WTC11 (cell line): ENCODE measurements at places on chromosomes 1 and 21. TPM values are rescaled to one million over a fixed set of nuclear protein-coding genes. Genes with fewer than 3 reads are reported as not detected.

GRCh38 chr21:39065917-39066316, 117.3 kb downstream of the PSMG1 start:
- H3K4me3 ChIP-seq, result no peak overlapping the region
- peaks cover 13% of the 10 kb centered on the region for H3K36me3 ChIP-seq
- no peak for DNase-seq
- H3K4me1 ChIP-seq, result no peaks in the 10 kb centered on the region
- no peaks in the 10 kb centered on the region; the same call in 1 of the 2 replicates for H3K27me3 ChIP-seq
- H3K27ac ChIP-seq, result no peak overlapping the region

DNA sequence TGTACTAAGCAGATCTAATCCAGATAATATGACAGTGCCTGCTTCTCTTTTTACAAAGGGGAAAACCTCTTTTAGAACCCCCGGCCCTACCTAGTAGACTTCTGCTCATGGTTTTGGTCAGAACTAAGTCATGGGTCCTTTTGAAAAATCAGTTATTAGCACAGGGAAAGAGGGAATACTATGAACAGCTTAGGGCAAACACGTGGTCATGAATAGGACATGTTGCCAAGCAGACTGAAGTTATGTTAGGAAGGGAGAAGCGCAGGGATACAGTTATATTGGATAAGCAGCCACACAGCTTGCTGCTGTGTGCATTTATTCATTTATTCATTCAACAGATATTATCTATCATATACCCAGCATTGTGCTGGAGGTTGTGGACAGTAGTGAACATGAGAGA, 25.3 kb upstream of the IGSF3 start:
- H3K27ac ChIP-seq, result no peak overlapping the region
- H3K27me3 ChIP-seq, result no peaks in the 10 kb centered on the region
- no peaks in the 10 kb centered on the region for H3K36me3 ChIP-seq
- H3K4me3 ChIP-seq, result no peak overlapping the region
- no peak for DNase-seq

GRCh38 chr1:246012341-246012740, 494.7 kb downstream of the SMYD3 start:
- H3K4me3 ChIP-seq, result no peak overlapping the region
- no peaks in the 10 kb centered on the region for H3K36me3 ChIP-seq
- H3K4me1 ChIP-seq, result peaks cover 11% of the 10 kb centered on the region
- H3K27me3 ChIP-seq, result no peaks in the 10 kb centered on the region
- H3K27ac ChIP-seq, result no peak overlapping the region

- no peaks in the 10 kb centered on the region for H3K36me3 ChIP-seq
- no peak for DNase-seq
- H3K27ac ChIP-seq, result no peak overlapping the region
- H3K4me1 ChIP-seq, result no peaks in the 10 kb centered on the region
- no peak overlapping the region for H3K4me3 ChIP-seq
Measured at GRCh38 chr1:206808615-206809014, 36.3 kb upstream of the IL10 start.

SPATA1 gene
- 0.85 to 0.92 TPM in 2 of 3 replicates, not detected in the other for total RNA-seq

GRCh38 chr1:198598796-198599321, 40.0 kb upstream of the PTPRC start:
- peaks cover 17% of the 10 kb centered on the region for H3K4me1 ChIP-seq
- no peak overlapping the region for H3K27ac ChIP-seq
- no peak for DNase-seq
- no peak overlapping the region for H3K4me3 ChIP-seq
- no peaks in the 10 kb centered on the region for H3K27me3 ChIP-seq

DNA sequence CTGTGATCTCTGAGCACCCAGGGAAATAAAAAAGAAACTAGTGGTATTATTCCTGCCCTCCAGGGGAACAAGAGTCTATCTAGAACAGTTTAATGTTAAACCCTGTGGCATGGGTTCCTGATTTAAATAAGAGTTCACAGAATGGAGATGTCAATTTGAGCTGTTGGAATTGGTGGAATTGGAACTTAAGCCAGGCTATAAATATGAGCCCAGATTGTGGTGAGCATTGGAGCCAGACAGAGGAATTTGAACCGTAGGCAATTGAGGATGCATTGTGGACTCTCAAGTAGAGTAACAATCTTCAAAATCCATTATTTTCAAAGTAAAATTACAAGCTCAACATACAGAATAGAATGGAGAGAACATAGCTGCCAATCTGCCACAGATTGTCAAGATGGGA, 98.2 kb downstream of the NEK7 start:
- H3K36me3 ChIP-seq, result no peaks in the 10 kb centered on the region
- H3K4me3 ChIP-seq, result no peak overlapping the region
- no peaks in the 10 kb centered on the region for H3K27me3 ChIP-seq

- peaks cover 7% of the 10 kb centered on the region for H3K36me3 ChIP-seq
- no peaks in the 10 kb centered on the region for H3K27me3 ChIP-seq
- DNase-seq, result no peak
Measured at GRCh38 chr1:244665771-244666217, 12.9 kb downstream of the DESI2 start.

DNA sequence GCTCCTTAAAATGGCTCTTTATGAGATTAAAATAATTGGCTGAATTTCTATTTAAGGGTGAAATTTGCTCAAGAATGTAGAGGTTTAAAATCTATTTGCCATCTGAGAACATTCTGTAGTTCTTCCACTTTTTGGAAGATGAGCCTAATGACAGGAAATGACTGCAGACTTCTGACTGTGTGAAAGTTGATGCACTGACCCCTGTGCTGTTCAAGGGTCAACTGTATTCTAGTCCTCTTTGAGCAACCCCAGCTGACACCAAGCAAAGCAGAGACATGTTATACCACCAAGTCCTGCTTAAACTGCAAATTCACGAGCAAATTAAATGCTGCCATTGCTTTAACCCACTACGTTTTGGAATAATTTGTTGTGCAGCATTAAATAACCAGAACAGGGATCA, 26.6 kb downstream of the DDAH1 start:
- no peaks in the 10 kb centered on the region for H3K27me3 ChIP-seq
- H3K27ac ChIP-seq, result no peak overlapping the region; the same call in 1 of the 2 replicates
- H3K36me3 ChIP-seq, result peaks cover 2% of the 10 kb centered on the region; the same call in 1 of the 2 replicates
- no peak overlapping the region for H3K4me3 ChIP-seq
- H3K4me1 ChIP-seq, result peaks cover 32% of the 10 kb centered on the region
